ENCODE measurements at places on chromosomes 16 and 17. TPM values are rescaled to one million over a fixed set of nuclear protein-coding genes. Genes with fewer than 3 reads are reported as not detected.

KRT9 gene
- total RNA-seq, result not detected

SMIM22 gene
- total RNA-seq, result not detected

ATP1B2 gene
- total RNA-seq, result 0.18 TPM

NECAB2 gene
- not detected for total RNA-seq

NT5M gene
- 11.0 TPM for total RNA-seq

PRAC1 gene
- total RNA-seq, result not detected

C16orf86 gene
- total RNA-seq, result 4.8 TPM

CACNG5 gene
- total RNA-seq, result not detected

PRRT2 gene
- total RNA-seq, result 0.98 TPM

TLCD2 gene
- 0.10 TPM for total RNA-seq

GPR139 gene
- not detected for total RNA-seq

TRAF4 gene
- 46.4 TPM for total RNA-seq

FBXL16 gene
- total RNA-seq, result 21.5 TPM

SLC5A11 gene
- total RNA-seq, result not detected

P2RX1 gene
- 0.15 TPM for total RNA-seq

CD300C gene
- 0.91 TPM for total RNA-seq

NKD1 gene
- total RNA-seq, result 0.96 TPM

TAT gene
- not detected for total RNA-seq

NDE1 gene
- 124 TPM for total RNA-seq

KCNH6 gene
- total RNA-seq, result not detected

FSCN2 gene
- 0.60 TPM for total RNA-seq

KRTAP1-5 gene
- not detected for total RNA-seq

ZNF423 gene
- total RNA-seq, result not detected

SCNN1B gene
- total RNA-seq, result not detected

EMC8 gene
- total RNA-seq, result 22.4 TPM

STH gene
- total RNA-seq, result not detected

KRT12 gene
- total RNA-seq, result not detected

SPEM3 gene
- total RNA-seq, result not detected

TMED6 gene
- total RNA-seq, result 2.3 TPM

Data from activated naive CD4-positive, alpha-beta T cell treated with anti-CD3 and anti-CD28 coated beads, Interleukin-2, amount 10 ng/mL, durations not matched to agents 5 hours and 36 hours (primary cell).